ENCODE measurements at places on chromosomes 13 and 19.

GRCh38 chr13:109385242-109385560 is 401.2 kb downstream of the IRS2 start:
- no peak for DNase-seq

DNA sequence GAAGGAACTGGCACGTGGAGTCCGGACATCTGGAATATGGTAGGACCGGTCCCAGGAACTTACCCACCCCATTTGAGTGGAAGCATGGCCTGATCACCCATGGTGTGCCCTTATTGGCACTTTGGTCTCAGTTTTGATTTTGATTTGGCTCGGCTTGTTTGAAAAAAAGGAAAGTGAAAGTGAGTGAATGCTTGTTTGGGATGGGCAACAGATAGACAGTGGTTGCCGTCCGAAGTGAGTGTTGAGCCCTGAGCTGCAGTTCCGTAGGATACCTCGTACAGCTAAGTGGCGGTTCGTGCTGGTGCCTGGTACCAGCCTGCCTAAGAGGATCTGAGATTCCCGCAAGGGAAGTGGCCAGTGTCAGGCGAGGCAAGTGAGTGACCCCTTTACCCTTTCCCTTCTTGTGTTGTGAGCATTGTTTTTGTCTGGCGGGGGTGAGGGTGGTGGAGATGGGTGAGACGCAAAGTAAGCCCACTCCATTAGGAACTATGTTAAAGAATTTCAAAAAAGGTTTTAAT is 605.8 kb downstream of the UQCRFS1 start:
- no peak for DNase-seq

GRCh38 chr13:29758531-29759114 is 91.8 kb downstream of the UBL3 start:
- no peak for DNase-seq

DNA sequence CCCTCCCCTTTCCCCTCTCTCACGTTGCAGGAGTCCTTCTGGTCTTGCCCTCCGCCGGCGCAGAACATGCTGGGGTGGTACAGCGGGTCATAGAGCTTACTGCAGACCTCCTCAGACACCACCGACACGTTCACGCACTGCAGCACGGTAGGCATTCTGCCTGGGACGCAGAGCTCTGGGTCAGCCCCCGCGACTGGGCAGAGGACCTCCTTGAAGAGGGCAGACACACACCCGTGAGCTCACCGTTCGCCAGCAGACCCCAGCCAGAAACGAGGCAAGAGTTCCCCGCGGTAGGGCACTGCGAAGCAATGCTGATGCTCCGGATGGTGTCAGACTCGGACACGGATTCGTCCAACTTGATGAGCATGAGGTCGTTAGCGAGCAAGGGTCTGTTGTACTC is 2.9 kb downstream of the KLK4 start:
- DNase-seq, result no peak

DNA sequence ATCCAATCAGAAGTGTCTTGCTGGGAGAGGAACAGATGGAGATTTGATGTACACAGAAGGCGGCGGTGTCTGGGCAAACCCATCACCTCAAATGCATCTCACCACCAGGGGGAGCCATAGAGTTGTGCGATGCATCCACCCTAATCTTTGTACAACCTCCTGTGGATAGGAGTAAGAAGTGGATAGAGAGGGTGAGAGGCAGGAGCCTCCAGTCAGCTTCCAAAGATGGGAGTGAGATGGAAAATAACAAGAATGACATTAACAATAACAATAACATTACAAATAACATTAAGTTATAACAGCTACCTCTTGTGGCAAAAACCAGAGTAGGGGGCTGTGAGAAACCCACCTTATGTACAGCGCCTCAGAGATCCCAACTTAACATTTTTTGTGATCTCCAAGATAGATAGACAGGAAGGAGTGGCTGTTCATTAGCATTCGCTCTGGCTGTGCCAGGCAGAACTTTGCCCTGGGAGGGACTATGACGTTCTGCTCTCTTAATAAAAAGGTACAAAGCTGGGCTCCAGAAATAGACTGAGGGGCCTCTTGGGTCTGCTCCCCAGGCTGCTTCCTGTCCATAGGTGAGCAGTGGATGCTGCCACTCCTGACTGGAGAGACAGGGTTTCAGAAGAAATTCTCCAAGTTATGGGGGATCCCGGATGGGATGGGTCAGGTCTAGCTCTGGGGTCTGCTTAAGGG is 5.2 kb upstream of the CEACAM18 start:
- peak; percentile 63 for DNase-seq

GRCh38 chr19:1222394-1222793 is 15.4 kb downstream of the CBARP start:
- DNase-seq, result no peak

DNA sequence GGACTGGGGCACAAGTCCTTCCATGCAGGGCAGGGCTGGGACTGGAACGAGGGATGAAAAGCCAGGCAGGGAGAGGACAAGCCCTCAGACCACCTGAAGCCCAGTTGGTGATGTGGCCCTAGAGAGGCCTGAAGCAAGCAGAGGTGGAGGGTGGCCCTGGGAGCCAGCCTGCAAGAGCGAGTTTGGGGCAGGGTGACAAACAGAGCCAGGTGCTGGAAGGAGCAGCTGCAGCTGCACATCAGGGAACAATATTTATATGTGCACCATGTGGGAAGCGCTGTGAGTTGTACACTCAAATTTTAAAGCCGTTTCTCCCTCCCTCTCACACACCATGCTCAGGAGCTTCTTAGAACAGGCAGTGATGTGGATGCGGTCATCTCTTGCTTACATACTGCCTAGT is 67.8 kb downstream of the FGF9 start:
- no peak for DNase-seq

DNA sequence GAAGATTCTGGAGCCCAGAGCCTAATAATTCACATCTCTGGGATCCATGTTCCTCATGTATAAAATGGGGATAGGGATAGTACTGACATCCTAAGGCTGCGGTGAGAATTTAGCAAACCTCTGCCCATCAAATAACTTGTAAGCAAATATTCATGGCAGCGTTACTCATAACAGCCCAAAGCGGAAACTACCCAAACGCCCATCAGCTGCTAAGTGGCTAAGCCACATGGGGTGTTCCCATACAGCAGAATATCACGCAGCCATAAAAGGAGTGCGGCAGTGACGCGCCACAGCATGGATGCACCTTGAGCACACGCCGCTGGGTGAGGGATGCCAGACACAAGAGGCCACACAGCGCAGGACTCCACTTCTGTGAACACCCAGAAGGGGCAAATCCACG is 19.7 kb downstream of the VRK3 start:
- no peak for DNase-seq

GRCh38 chr13:20232556-20233277 is 598 bp upstream of the GJB6 start:
- DNase-seq, result no peak

DNA sequence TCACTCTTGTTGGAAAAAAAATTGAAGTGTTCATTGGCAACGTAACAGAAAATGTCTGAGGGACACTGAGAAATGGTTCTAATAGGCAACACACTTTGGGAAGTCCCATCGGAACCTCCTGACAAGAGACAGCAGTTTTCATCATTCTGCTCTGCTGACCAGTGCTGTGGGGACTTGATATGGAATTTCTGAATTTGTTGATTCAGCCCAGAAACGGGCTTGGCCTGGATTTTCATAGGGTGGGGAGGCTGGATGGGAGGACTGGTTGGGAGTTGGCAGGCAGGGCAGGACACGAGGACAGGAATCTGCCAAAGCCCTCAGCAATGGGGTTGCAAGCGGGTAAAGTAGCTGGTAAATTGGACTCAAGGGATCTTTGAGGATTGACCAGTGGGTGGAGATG is 96.5 kb downstream of the DCT start:
- no peak for DNase-seq

DNA sequence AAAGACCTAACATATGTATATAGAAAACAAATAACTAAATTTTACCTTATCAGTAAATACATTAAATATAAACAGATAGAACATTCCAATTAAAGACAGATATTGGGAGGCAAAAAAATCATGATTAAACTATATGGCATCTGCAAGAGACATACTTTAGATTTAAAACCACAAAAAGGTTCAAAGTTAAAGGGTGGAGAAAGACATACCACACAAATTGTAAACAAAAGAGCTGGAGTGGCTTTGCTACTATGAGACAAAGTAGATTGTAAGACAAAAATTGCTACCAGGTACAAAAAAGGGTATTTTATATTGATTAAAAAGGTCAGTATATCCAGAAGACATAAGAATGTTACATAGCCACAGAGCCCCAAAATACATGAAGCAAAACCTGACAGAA is 200.2 kb downstream of the KCNRG start:
- no peak for DNase-seq

GRCh38 chr19:30743011-30743410 is 370.8 kb downstream of the ZNF536 start:
- DNase-seq, result no peak

GRCh38 chr13:107743983-107744382 is 471.4 kb downstream of the LIG4 start:
- DNase-seq, result no peak

GRCh38 chr19:52492201-52492993 is 35.1 kb upstream of the ZNF808 start:
- DNase-seq, result no peak

DNA sequence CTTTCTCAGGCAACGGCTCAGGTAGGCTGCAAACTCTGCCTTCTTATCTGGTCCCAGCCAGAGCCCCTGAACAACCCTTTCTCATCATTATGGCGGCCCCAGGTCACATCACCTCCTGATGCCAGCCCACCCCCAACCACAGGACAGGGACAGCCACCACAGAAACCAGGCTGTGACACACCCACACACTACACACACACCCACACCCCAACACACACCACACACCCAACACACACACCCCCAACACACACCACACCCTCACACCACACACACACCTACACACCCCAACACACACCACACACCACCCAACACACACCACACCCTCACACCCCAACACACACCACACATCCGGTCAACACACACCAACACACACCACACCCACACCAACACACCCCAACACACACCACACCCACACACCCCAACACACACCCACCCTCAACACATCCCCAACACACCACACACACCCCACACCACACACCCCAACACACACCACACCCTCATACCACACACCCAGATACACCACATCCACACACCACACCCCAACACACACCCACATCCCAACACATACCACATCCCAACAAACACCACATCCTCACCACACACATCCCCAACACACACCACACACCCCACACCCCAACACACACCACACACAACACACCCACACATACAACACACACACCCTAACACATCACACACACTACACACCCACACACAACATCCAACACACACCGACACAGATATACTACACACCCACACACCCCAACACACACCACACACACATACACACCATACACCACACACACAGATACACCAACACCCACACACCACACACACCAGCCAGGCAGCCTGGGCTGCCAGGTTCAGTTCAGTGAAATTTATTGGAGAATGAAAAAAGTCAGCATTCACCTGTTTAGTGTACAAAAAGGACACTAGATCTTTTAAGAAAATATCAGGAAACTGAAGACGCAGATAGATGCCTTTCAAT is 4.2 kb upstream of the ISYNA1 start:
- no peak for DNase-seq

DNA sequence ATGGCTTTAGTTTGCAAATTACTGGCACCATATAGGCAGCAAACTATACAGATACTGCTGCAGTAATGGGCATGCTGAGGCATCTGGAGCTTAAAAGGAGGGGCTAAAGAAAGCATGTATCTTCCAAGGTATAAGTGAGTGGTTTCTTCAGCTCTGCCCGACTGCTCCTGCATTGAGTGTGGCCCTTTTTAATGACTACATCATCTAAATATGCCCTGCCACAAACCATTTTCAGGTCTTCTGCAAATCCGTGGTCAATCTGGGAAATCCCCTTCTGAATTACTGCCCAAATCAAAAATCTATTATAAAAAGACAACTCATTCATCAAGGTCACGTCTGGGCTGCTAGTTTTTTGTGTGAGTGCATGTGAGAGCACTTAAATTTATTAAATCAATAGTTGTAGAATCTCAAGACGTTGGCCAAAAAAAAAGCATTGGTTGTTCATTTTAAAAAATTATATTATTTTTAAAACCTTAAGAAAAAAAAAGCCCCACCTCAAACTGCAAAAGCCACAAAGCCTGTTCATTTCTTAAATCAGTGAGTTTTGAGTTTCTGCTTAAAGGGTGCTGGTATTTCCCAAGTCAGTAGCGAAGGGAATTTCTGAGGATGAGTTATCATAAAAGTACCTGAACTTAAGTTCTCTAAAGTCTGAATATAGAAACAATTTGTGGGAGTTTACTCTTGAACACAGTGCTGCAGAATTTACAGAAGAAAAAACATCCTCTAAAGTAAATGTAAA is 16.3 kb downstream of the LCP1 start:
- DNase-seq, result no peak

GRCh38 chr13:45007225-45007624 is 17.9 kb downstream of the GPALPP1 start:
- no peak for DNase-seq

DNA sequence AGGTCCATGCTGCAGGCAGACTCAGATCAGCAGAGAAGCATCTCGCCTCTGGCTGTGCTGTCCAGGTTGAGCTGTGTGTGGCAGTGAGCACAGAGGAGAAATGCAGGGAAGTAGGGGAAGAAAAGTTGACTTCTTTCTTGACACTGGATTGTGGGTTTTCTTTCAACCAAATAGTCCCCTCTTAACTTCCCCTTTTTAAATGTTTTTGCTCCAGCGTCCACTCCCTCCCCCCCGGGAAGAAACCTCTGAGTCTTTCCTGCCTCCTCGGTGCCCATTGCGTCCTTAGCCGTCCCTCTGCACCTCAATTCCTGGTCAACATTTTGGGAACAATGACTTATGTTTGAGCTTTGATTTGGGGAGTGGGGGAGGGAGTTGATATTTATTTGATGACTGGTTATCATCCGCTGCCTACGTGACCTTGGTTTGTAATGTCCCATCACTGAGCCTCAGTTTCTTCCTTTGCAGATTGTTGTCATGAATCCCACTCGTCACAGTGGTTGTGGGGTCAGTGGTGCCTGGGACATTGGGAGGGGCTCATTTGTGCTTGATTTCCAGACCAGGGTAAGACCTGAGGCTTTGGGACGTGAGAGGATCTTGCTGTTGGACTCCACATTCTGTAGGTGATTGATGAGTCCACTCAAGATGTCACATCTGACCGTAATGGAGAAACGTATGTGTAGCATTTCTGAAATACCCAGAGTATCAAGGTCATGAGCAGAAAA is at the start of gene LILRB2:
Gene LILRB2, minus strand, starts transcription at position 104 of the 722 bp plus-strand sequence. CDS start 614 bp downstream, outside the sequence.
- no peak for DNase-seq

DNA sequence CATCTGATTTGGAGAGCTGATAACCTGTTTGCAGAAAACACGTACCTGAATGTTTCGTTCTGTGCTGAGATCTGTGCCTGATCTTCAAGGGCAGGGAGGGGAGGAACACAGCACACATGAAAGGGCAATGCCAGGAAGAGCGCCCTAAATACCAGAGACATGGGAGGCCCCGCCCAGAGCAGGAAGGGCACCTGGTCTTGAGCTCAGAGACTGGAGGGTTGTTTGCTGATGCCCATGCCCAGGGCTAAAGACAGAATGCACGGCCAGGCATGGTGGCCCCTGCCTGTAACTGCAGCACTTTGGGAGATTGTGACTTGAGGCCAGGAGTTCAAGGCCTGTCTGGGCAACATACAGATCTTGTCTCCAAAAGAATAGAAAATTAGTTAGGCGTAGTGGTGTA is 183.2 kb downstream of the TUBA3C start:
- DNase-seq, result no peak
